GM19239 (cell line): ENCODE measurements at places on chromosomes 1 and 21.

DNA sequence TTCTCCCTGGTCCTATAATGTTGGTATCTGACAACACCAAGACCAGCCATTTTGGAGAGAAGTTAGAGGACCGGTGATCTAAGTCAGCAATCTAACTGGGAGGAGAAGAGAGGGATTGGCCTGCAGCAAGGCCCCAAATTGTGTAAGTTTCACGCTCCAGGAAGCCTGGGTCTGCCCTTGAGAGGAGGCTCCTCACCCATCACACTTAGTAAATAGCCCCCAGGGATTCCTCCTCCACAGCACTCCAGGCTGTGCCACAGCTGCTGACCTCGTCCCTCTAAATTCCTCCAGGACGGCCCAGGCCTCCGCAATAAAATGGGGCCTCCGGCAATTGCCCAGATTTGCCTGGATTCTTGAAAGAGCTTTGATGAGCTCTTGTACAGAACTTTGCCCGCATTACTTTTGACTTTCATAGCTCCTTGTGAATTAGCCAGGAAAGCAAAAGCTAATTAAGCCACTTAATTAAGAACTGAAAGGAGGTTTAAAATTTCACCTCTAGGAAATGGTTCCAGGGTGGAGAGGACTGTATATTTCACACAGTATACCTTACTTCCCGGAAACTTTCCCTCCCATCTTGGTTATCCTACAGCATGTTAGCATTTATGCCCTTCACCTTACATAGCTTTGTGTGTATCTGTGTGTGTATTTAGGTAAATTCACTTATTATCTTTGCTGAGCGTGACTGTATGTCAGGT, 90.5 kb downstream of the LAMC2 start:
- no peak for DNase-seq

DNA sequence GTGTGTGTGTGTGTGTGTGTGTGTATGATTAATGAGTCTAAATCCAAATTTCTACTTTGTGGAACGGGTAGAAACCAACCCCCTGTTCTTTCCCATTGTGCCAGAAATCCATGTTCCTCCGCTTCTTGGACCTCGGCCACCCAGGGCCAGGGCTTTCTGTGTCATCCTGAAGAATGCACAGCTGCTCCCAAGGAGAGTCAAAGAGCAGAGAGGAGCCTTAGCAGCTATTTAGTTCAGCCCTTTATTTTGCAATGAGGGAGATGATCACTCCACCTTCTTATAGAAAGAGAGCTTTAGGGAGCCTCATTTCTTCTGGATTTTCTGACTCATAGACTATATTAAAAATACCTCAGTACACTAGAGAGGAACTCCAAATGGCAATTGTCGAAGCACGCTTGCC, 489.3 kb upstream of the VAMP3 start:
- DNase-seq: no peak

DNA sequence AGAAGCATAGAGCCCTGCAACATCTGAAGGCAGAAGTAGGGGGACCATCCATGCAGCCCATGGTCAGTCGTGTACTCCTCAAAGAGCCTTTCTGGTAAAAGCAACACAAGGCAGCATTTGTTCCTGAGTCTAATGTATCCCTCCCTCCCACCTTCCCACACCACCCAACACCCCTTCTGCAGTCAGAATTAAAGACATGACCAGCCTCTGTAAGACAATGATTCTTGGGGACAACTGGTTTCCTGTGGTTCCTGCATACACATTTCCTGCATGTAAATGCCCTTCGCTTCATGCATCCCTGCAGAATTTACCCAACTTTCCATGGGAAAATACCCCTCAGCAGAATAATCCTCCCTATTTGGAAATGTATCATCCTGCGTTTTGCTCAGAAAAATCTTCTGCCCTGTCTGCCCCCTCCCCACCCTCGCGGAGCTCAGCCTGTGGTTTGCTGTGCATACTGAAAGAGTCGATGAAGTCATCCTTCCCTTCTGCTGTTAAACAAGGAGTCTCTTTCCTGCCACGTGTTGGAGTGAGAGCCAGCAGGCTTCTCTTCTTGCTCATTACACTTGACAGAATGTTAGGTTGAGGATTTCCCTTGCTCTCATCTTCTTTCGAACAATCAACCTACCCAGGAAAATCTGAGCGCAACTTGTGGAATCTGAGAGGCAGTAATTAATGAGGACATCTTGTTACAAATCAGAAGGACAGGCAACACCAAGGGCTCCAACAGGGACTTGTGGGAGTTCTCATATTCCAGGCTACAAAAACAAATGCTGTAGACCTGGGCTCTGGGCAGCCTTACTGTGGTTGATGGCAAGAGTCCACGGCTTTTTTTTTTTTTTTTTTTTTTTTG, 4.7 kb downstream of the TNN start:
- DNase-seq: no peak

- no peak for DNase-seq
Observed at GRCh38 chr1:10087210-10087609, 54.5 kb downstream of the UBE4B start.

DNA sequence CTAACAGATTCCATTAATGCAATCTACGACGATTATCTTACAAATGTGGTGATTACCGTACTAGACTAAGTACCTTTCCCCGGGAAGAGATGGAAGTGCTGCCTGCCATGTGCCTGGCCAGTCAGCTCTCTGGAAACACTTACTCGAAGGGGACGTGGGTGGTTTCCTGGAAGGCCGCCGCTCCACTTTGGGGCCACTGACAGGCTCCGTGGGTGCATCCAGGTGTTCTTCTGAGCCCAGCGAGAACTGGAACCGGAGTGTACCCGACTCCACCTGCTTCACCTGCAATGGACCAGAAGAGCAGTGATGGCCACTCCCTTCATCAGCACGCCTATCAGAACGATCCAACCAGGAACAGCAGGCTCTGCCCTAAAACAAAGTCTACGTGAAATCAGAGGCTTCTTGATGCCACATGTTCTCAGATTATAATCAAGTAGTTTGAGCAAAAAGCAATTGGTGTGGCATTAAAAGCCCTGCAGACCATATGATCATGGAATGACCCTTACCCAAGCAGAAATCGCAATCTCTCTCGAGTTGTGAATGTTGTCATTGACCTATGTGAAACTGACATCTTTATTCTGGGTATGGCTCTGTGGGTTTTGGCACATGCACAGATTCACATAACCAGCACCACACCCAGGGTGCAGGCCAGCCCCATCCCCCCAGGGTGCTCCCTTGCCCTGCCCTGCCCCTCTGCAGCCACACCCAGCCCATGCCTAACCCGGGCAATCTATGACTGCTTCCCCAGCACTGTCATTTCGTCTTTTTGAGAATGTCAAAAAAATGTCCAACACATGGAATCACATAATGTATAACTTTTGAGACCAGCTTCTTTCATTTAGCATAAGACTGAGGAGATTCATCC, 64.5 kb downstream of the NPHP4 start:
- no peak for DNase-seq

DNA sequence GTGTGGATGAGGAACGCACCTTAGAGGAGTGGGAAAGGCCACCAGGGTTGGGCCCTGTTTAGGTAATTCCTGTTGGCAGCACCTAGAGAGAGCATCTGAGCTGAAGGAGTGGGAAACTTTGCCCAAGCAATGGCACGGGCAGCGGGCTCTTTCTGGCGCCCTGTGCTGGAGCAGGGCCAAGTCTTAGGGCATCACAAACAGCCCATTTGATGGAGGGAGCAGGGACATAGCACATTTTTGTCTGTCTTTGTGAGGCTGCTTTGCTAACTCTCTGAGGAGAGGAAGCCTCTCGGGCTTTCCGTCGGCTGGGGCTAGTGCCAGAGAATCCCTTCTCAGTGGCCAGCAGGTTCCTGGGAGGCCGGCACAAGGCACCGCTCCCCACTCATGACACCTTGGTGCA, 22.5 kb upstream of the CNTN2 start:
- no peak for DNase-seq

DNA sequence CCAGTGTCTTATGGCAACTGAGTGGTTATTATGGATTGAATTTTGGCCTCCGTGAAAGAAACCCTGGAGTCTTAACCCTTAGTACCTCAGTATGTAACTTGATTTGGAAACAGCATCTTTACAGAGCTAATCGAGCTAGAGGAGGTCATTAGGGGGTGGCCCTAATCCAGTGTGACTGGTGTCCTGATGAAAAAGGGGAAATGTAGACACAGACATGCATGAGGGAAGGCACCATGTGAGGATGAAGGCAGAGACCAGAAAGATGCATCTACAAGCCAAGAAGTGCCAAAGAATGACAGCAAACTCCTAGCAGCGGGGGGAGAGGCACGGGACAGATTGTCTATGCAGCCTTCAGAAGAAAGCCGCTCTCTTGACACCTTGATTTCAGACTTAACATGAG, 14.7 kb downstream of the DOP1B start:
- no peak for DNase-seq

DNA sequence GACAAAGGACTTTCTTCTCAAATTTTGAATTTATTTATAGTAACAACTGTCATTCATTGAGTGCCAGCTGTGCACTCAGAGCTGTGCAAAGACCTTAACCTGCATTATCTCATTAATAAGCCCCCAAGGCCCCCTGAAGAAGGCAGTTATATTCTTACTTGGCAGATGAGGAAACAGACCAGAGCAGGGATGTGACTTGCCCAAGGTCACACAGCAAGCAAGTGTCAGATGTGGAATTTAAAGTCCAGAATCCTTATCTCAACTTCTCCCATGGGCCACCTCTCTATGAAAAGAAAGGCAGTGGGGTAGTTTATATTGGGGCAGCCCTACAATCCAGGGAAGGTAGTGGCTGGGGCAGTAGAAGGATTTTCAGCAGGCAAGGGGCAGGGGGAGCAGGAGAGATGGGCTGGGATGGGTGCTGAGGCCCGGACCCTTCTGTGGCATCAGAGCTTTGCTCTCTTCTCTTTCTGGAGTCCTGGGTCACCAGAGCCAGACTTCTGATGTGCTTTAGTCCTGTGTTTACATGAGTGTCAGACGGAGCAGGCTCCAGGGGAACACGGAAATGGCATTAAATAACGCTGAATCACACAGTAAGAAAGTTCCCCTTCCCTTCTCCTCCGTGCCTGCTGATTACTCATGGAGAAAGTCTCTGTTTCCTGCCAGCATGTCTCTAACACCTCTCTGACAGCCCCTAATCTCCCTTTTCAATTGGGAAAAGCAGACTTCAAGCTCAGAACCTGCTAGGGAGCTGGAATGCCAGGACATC, 39.5 kb downstream of the EPHB2 start:
- no peak for DNase-seq

GRCh38 chr21:33135925-33136324, 66.0 kb downstream of the OLIG1 start:
- DNase-seq: no peak

GRCh38 chr1:47031059-47031458, 7.6 kb downstream of the CYP4X1 start:
- DNase-seq: no peak
